ENCODE measurements at places on chromosomes 7 and 10. TPM values are rescaled to one million over a fixed set of nuclear protein-coding genes. Genes with fewer than 3 reads are reported as not detected.
A peak's percentile ranks its signal among the peaks of the same experiment; 100 is the strongest.

Gene HOGA1
- 1.5 TPM for total RNA-seq

Gene TET1
- 8.9 TPM for total RNA-seq

Gene GIMAP2
- total RNA-seq, result 7.1 TPM

GRCh38 chr7:155324012-155324917 is 26.6 kb downstream of the INSIG1 start:
- no peak for DNase-seq

DNA sequence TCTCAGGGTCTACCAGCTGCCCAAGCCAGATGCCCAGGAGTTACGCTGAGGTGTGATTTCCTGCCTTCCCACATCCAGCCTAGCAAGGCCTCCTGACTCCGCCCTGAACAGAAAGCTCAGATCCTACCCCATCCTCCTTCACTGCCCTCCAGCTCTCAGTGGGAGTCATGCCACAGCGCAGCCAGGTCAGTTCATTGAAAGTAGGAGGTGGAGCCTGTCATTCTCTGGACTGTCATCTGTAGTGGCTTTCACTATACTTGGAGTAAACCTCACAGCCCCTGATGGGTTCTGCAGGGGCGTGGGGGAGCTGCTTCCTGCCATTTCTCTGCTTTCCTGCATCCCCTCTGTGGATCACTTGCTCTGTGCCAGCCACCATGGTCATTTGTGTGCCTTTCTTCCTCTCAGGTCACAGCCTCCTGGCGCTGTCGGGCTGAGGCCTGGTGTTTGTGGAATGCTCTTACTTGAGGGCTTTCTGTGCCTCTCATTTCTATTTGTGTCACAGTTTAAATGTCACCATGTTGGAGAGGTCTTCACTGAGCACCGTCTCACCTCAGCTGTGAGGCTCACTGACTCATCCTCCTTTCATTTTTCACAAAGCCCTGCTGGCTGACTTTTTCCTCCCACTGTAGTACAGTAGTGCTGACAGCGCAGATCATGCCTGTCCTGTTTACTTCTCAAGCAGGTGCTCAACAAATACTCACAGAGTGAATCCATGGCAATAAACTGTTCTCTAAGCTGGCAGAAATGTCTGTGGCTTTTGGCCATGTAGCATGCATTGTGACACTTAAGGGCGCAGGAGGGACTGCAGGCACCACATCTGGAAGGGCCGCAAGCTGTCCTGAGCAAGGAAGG is 61.0 kb upstream of the TMEM248 start:
- no peak for DNase-seq

GRCh38 chr7:31432176-31432575 is 81.7 kb upstream of the ITPRID1 start:
- DNase-seq, result peak; percentile 86

DNA sequence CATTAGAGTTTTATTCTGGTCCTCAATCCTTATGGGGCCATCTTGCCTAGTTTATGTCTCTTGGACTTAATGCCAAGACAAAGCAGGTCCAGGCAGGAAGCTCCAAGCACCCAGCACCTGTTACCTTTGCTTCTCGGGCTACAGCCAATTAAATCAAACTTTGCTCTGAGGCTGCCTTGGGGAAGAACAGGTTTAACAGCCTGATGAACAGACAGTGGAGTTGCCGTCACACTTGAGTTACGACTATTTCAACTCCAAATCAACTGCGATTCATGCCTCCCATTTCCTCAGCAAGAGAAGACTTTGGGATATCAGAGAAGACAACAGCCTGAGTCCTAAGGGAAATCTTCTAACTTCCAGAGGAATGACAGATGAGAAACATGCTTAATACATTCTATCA is 62.2 kb downstream of the XPNPEP1 start:
- DNase-seq, result no peak

DNA sequence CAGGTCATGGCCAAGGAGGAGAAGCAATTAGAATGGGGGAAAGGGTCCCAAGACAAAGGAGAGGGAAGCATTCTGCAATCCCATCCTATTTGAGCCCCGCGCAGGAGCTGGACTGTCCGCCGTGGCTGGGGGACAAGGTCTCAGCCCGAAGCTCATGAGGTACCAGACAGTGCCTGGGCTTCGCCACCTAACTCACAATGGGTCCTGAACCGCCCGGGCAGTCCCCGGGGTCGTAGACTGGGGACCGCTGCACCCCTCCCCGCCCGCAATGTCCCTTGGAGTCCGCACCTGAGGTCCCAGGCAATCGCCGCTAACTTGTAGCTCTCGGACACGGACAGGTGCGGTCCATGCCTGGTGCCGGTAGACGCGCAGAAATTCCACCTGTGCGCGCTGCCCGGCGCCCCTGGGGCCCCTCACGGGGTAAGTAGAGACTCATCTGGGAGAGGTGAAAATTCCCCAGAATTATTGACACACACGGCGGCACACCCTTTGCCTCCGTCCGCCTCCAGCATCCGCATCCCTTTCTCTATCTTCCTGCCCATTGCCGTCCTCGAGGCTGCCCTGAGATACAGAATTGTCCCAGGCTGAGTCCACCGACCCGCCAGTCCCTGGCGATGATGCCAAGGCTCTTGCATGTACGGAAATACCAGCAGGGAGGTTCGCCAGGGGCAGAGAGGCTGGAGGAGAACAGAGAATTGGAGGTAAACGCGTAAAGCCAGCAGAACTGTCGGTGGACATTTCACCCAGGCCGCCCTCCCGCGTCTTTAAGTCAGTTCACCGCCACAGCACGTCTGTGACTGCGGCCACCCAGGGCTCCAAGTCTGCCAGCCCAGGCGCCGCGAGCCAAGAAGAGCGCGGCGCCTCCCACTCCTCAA is 1.8 kb downstream of the CHRM2 start:
- no peak for DNase-seq

- DNase-seq, result no peak
These were observed 66.2 kb downstream of the FAM241B start for GRCh38 chr10:69696073-69696731.

- DNase-seq, result no peak
These were observed 56.7 kb upstream of the KIAA1217 start for GRCh38 chr10:24152270-24152669.

DNA sequence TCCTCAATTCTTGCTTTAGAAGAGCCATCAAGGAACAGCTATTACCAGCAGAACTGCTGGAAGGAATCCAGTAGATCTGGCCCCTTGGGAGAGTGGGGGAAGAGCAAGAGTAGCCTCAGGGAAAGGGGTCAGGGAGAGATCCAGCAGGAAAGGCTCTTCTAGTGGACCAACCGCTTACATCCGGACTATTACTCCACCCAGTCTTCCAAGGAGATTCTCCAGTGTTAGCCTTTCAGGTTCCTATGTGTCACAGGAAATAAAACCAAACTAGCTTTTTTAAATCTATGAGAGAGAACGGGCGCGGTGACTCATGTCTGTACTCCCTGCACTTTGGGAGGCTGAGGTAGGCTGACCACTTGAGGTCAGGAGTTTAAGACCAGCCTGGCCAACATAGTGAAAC is 34.3 kb downstream of the TET1 start:
- no peak for DNase-seq

DNA sequence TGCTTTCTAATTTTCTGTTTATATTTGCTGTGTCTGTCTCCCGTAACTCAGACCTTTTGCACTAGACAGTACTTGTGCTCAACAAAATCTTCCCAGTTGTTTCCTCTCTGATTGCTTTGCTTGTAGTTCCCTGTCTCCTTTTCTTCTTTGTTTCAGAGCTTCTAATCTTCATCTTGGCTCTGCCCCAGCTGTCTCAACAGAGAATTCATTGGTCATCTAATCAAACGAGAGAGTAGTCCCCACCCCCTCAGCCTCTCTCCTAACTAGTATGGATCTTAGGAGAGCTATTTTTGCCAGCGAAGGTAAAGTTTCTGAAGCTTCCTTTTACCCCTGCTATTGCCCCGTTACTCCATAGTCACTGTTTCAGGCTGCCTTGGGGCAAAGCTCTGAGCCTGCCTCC is 32.8 kb downstream of the SLC26A4 start:
- DNase-seq, result no peak

- DNase-seq, result no peak
These were observed 57.2 kb upstream of the TOMM7 start for GRCh38 chr7:22879709-22880306.
